Activated T-cell treated with anti-CD3 and anti-CD28 coated beads, Interleukin-2, amount 50 U/mL, for 1 hour (primary cell): ENCODE measurements at places on chromosomes 6 and 20.

- DNase-seq = peak; percentile 93
Measured at GRCh38 chr20:46089417-46090388, at the start of gene NCOA5. TSS of gene NCOA5 (minus strand) at chr20:46089962. CDS start at chr20:46079424, 10,538 bp downstream.

DNA sequence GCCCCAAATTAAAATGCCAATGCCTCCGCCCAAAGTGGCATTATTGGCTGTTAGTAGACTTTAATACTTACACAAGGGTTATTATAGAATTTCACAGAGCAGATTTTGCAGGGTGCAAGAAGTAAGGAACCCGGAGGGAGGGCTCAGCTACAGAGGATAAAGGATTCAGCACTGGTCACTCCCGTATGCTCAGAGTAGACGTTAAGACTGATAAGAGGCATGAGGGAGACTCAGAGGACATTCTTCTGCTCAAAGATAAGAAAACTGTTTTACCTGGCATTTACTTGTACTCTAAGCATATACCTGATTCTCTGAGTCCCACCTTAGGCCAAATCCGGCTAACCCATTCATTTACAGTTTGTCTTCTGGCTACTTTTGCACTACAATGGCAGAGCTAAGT is 36.5 kb upstream of the OVOL2 start:
- DNase-seq = no peak

DNA sequence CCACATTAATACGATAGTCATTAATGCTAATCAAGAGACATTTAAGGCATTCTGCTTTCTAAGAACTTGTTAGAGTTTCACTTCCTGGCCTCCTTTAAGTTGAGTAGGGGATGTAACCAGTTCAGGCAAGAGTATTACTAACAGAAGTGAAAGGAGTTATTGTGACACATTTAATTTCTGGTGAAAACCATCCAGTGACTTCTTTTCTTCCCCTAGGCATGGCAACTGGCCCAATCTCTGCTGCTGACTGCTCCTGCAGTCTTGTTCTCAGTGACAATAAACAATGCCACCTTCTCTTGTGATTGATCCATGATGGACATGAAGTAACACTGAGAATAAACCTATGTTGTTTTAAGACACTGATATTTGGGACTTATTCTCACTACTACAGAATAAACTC is 130.9 kb upstream of the DEFB112 start:
- DNase-seq = no peak

DNA sequence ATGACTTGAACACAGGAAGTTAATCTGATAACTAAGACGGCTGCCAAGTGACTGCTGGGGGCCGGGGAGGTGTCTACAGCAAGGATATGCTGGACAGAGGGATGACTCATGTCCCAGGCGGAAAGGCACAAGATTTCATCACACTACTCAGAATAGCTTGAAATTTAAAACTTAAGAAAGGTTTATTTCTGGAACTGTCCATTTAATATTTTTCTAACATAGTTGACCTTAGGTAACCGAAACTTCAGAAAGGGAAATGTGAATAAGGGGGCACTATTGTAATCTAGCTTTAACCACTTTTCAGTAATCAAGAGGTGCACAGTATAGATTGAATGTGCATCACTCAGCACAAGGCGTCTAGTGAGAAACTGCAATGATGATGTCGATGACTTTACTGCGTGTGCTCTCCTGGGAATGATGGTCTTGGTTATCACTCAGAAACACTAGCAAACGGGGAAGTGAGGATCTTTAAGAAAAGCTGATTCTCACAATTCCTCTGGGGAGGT is 171.5 kb downstream of the QKI start:
- no peak for DNase-seq

GRCh38 chr6:158255275-158255988 is 56.8 kb upstream of the TULP4 start:
- no peak for DNase-seq

DNA sequence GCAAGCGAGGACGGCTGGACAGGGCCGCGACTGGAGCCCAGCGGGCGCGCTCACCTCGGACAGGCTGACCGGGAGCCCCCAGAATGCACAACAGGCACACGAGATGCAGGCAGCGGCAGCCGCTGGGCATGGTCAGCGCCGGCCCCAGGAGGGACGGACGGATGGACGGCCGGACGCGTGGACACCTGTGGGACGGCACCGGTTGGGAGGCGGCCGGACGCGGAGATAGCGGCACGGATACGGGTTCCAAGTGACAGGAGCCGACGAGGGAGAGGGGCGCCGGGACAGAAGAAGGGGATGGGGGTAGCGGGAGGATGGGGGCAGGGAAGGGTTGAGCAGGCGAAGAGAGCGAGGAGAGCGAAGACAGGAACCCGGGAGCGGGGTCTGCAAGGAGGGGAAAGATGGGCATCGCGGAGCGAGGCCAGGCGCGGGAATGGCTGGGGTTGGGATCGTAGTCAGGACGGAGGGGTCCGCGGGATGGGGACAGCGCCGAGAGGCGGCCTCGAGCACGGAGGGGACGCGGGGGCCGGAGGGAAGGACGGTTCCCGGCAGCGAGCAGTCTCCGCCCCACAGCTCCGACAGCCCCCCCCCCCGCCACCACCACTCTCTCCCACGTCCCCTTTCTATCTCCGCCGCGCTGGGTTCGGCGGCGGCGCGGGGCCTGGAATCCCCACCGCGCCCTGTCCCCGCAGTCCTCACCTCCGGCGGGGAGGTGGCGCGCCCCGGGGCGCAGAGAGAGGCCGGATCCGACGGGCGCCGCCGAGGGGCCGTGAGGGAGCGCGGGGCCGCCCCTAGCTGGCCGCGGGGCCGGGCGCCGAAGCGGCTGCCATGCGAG is 435 bp downstream of the DLK2 start:
- peak; percentile 63 for DNase-seq

- no peak for DNase-seq
Measured at GRCh38 chr6:45763281-45763680, 252.4 kb downstream of the CLIC5 start.

- peak; percentile 15 for DNase-seq
Measured at GRCh38 chr6:158751921-158752320, 67.2 kb downstream of the EZR start.

DNA sequence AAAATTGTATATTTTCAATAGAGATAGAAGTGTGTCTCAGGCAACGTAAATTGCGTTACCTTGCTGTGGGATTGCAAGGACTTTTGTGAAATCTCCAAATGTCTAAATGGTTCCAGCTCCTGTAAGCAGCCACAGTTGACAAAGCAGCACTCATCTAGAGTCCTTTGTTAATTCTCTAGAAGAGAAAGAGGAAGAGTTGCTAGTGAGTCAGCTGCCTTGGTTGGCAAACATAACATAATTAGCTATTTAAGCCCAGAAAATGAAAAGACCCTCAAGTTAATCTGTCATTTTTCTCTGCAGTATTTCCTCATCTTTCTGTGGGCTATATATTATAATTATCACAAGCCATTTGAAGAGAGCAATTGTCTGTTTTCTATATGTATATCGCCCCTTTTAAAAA is 66.4 kb upstream of the FABP7 start:
- no peak for DNase-seq
